Central memory CD8-positive, alpha-beta T cell (primary cell): ENCODE measurements at places on chromosomes 16 and 17.
A peak's percentile ranks its signal among the peaks of the same experiment; 100 is the strongest.

DNA sequence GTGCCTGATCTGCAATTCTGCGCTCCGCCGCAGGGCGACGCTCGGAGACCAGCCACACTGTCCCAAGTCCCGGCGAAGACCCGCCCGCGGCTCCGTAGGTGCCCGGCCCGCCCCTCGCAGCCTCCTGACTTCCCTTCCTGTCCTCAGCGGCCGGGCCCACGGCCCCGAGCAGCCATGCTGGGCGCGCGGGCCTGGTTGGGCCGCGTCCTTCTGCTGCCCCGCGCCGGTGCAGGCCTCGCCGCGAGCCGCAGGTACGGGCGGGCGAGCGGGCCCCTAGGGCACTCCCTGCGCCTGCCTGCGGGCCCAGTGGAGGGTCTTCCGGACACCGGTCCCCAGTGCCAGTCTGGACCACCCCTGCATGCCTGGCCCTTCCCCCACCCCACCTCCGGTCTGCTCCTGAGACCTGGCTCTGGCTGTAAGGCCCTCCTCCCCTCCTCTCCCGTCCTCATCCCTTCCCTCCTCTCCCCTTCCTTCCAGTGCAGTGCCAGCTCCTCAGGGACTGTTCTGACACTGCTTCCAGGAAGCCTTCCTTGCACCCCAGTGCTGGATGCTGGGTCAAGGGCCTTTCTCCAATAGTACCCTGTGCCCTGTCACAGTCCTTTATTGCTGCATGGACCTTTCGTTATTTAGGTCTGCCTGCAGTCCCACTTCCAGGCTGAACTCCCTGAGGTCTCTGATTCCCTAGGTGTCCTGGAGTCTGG, at the start of gene SPATA20:
Gene SPATA20 (plus strand): TSS at position 140 of the 701 bp plus-strand sequence. CDS start 35 bp downstream, at position 175.
- peaks cover 16% of the 10 kb centered on the region for H3K27me3 ChIP-seq
- H3K4me1 ChIP-seq, result peaks cover 17% of the 10 kb centered on the region
- peak within 1 kb of the TSS; percentile 80 for H3K4me3 ChIP-seq

- H3K27ac ChIP-seq, result no peak overlapping the region
- no peaks in the 10 kb centered on the region for H3K36me3 ChIP-seq
- H3K4me3 ChIP-seq, result no peak overlapping the region
- H3K27me3 ChIP-seq, result peaks cover 21% of the 10 kb centered on the region
These were observed 47.2 kb downstream of the GPR139 start for GRCh38 chr16:20026361-20027072.

- no peak overlapping the region for H3K27ac ChIP-seq
- H3K4me3 ChIP-seq, result no peak overlapping the region
- H3K27me3 ChIP-seq, result peaks cover 50% of the 10 kb centered on the region
- no peak for DNase-seq
- no peaks in the 10 kb centered on the region for H3K36me3 ChIP-seq
These were observed 146.4 kb downstream of the IRX3 start for GRCh38 chr16:54140057-54140787.

DNA sequence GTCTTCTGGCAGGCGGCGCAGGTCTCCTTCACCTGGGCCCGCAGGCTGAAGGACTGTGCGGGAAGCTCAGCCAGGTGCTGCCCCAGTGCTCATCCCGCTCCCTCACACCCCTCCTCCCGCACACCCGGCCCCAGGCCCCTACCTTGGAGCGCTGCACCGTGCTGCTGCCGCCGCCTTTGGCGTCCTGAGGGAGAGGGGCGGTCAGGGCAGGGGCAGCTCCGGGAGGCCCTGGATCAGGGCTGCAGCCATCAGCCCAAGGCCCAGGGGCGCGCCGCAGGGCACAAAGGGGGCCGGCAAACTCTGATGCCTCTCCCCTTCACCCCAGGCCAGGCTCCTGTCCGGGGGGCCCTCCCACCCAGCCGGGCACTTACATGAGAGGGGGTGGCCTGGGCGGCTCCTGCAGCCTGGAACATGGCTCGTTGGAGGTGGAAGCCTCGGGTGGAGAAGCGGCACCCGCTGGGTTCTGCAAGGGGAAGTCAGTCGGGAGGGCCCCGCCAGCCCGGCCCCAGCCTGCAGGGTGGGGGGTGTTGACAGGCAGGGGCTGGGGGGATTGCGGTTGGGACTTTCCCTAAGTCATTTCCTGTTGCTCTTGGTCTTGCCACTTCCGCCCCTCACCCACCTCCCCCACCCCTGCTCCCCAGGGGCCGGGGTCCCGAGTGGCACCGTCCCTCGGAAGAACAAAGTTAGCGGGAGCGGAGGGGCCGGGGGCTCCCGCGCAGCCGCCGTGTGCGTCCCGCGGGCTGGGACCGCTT, 863 bp downstream of the LIMD2 start:
- peak overlapping the region; percentile 95 for H3K27ac ChIP-seq
- peak overlapping the region; percentile 92 for H3K4me3 ChIP-seq
- peak; percentile 79 for DNase-seq
- H3K4me1 ChIP-seq, result peaks cover 74% of the 10 kb centered on the region
- H3K36me3 ChIP-seq, result peaks cover 71% of the 10 kb centered on the region
- H3K27me3 ChIP-seq, result no peaks in the 10 kb centered on the region

- H3K27me3 ChIP-seq, result no peaks in the 10 kb centered on the region
- H3K36me3 ChIP-seq, result peaks cover 15% of the 10 kb centered on the region
- H3K4me3 ChIP-seq, result no peak overlapping the region
These were observed 9.3 kb downstream of the PRSS27 start for GRCh38 chr16:2710711-2711231.
